ENCODE measurements at places on chromosomes 2 and 18.

DNA sequence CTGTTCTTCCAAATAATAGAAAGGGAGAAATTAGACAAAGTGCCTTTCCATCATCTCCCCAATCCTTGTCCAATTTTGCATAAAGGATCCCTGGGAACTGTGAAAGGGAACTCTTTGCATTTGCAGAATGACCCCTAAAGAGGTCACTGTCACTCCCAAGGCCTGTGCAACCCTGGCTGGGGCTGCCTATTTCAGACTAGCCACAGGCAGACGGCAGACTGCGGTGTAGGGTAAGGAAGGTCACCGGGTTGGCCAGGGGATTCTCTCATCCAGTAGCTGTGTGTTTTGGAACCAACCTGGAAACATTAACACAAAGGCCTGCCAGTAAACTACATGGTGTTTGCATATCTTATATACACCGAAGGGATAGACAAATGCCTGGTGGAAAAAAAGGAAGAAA lies 818.7 kb downstream of the BCL11A start:
- no peak for DNase-seq

GRCh38 chr2:36538335-36538734 lies 59.6 kb downstream of the FEZ2 start:
- DNase-seq = no peak

GRCh38 chr2:55425431-55425831 lies 5.8 kb upstream of the CCDC88A start:
- peak; percentile 70 for DNase-seq

GRCh38 chr2:56739413-56739812 lies 555.6 kb downstream of the CCDC85A start:
- no peak for DNase-seq

GRCh38 chr2:195458936-195459335 lies 198.1 kb upstream of the SLC39A10 start:
- DNase-seq = no peak

GRCh38 chr2:16020389-16021008 lies 80.1 kb downstream of the MYCN start:
- DNase-seq = no peak

DNA sequence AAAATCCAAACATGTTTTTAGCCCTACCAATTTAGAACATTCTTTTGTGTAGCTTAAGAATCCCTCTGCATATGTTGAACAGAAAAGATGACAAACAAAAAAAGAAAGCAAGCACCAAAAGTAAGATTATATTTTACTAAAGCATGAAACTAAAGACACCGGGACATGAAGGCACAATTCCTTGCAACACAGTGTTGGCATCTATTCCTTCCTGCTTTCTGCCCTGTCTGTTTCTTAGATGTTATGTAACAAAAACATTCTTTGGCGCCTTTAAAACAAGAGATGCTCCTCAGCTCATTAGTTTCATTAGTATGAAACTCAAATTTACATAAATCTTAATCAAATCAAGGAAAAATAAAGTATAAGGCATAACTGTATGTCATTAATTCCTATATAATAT lies 106.6 kb downstream of the TMEM131 start:
- DNase-seq = no peak

GRCh38 chr2:237628247-237629187 lies 1.1 kb downstream of the LRRFIP1 start:
- no peak for DNase-seq

DNA sequence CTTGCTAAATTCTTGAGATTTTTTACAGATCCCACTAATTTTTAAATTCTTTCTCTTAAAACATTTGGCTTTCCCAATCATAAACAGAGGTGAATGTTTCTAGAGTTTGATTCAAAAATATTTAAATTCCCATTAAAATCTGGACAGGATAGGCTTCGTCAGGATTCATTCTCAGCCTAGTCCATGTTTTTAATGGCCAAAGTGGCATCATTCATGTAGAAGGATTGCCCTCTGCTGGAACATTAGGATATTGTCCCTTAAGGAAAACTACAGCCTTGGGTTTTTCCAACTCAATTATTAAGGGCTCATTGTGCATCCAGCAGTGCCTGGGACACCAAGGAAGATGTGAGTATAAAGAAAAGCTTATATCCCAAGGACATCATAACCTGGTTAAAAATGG lies 71.7 kb downstream of the TPGS2 start:
- no peak for DNase-seq

GRCh38 chr18:63336366-63337099 lies 17.0 kb upstream of the BCL2 start:
- DNase-seq = no peak

- no peak for DNase-seq
Measured at GRCh38 chr18:76908277-76908676, 85.9 kb downstream of the ZNF236 start.

GRCh38 chr18:55262021-55262560 lies 302.8 kb upstream of the CCDC68 start:
- DNase-seq = no peak

DNA sequence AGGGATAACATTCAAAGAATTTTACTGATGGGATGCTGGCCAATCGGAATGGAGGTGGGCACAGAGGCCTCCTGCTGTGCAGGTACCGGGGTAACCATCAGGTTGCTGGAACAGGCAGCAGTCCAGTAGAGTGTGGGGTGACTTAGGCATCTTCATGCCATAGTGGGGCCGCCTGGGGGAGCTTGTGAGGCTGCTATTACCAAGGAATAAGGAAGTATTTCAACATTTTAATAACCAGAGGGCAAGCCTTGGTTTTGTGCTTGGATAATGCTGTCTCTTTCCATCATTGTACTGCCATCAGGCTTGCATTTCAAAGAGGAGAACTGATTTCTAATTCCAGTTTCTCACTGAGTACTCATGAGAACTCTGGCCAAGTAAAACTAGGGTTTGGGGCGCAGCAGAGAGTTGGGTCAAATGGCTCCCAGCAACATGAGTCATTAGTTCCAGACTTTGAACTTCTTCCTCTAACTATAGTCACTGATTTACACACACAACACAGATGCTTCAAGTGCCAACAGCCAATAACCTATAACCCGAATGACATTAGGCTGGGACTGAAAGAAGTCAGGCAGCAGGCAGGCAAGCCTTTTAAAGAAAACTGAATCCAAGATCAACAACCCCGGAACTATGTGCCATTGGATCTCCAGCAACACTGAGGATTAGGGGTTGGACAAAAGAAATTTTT lies 56.1 kb upstream of the FHL2 start:
- DNase-seq = peak; percentile 56

- no peak for DNase-seq
Measured at GRCh38 chr2:150589681-150590080, 102.2 kb upstream of the RND3 start.

DNA sequence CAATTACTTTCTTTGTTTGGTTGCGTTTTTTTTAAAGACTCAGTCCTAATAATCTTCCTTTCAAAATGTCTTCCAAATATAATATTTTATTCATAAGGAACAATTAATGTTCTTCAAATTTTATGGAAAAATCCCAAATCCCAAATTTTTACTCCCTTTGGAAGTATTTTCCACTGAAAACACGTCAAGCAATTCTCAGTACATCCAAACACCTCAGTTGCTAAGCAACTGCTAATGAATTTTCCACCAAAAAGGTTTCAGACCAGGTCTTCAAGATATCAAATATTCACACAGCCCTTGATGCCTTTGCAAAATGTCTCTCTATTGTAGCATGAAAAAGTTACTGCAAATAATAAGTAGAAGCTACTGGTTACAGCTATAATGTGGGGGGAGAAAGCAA lies 140.1 kb downstream of the DSEL start:
- no peak for DNase-seq

- no peak for DNase-seq
Measured at GRCh38 chr2:99181624-99182000, 628 bp downstream of the MRPL30 start.

DNA sequence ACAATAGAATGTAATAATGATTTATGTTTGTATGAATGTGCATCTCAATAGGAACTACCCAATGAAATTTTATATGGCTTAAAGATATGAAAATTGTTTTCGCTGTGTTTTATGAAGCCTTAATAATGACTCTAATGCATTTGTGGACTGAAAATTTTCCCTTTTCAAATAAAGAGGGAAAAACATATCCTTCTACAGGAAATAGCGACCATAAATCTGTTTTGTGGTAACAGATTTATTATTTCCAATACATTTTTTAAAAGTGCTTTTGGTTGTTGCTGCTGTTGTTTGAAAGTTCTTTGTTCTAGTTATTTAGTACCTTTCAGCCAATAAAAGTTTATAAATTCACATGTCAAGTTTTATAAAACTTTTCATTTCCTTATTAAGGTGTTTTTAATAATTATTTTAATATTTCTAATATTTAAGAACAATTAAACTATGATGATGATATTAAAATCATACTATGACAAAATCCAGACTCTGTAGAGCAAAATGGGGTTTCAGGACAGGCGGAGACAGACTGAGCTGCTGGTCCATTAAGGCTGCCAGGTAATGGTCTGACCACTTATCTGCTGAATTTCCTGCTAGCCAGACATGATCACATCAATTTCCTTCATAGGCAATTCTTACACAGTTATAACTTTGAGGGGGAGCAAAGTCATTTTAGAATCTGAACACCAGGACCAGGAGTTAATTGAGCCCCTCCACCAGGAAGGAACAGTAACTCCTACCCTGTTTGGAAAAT lies 65.7 kb upstream of the NEUROD1 start:
- no peak for DNase-seq

GRCh38 chr2:8753609-8754008 lies 71.8 kb downstream of the ID2 start:
- no peak for DNase-seq

DNA sequence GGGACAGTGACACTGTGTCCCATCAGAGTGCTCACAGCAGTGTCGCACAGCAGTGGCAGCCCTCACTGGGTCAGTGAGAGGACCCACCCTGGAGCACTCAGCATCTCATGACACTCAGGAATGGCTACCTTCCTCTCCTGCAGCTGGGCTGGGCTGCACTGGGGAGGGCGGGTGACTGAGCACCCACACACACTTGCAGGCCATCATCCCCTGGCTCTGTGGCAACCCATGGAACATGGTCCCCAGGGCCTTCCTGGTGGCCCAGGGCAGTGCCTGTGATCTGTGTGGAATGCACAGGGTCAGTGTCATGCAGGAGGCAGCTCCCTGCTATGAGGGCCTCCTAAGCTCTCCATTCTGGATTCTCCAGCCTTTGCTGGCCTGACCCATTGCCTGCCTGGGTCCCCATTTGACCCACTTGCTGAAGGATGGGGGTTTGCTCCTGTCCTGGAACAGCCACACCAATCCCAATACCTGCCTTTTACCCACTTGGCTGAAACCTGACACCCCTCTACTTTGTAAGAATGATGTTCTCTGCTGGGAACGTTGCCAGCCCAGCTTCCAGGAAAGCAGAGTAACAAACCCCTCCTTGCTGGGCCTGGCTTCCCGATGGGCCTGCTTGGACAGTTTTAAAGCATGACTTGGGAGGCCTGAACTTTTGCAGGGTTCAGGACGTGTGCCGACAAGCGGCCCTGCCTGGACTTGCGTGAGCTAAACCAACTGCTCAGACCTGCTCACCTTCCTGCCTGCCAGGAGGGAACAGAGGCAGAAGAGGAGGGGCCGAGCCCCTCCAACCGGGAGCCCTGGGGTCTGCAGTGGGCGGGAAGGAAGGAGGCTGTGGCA lies 13.7 kb downstream of the HS6ST1 start:
- no peak for DNase-seq

DNA sequence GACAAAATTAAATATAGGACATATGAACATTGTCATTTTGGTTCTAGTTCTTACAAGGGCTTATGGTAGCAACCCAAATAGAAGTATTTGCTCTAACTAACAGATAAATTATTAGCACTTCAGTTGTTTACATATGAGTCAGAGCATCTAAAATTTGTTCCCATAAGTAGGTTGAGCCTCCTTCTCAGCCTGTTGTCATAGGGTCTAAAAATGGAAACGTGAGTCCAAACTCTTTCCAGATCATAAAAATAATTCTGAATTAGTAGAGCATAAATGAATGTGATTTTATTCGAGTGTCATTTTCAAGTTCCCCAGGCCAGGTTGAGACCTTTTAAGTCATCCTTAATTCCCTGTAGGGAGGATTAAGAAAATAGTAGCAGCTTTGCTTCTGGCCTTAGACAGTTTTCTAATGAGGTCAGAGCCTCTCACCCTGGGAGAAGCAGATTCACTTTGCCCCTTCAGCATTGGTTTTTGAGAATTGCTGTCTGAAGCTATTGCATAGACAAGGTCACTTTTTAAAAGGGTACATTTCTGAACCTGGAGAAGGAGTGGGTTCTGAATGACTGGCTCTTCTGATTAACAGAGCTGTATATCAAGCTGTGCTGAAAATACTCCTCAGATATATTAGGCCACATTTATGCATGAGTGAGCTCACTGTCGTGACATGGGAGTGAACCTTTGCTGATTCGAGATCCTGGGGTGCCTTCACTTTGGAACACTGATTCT lies 164.3 kb downstream of the NEDD4L start:
- no peak for DNase-seq

DNA sequence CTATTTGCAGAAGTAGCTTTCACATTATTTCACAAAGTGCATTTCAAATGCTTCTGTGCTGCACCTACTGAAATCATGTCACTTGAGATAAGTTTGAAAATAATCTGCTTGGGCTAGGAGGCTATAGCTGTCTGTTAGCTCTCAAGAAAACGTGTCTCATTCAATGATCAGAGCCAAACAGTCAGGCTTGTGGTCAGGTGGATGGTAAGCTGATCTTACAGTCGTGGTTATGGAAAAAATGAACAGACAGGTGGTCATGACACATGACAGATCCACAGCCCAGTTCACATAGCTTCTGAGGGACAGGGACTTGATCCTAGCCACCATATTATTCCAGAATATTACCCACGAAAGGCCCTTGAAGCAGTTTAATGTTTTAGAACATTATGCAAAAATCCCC lies 26.5 kb upstream of the RFX8 start:
- no peak for DNase-seq

DNA sequence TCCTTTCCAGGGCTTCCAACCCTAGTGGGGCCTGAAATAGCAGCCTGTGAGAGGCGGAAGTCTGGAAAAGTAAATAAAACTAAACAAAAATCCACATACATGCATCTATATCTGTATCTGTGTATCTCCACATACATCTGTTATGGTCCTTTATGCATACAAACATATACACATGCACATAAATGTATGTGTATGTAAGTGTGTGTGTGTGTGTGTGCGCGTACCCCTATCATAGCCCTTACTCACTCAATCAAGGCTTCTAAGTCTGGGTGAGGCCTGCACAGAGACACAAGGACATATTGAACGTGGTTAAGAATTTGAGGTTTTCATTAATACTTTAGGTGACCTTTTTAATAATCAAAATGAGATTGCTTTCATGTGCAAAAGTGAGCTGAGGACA lies 98.9 kb upstream of the CYRIA start:
- DNase-seq = no peak
